Mammary epithelial cell (primary cell): ENCODE measurements at places on chromosomes 6 and 20. TPM values are rescaled to one million over a fixed set of nuclear protein-coding genes. Genes with fewer than 3 reads are reported as not detected.

The SLC35B2 gene
- total RNA-seq: 43.0 and 72.6 TPM in 2 replicates

The SNPH gene
- 7.4 and 7.6 TPM in 2 replicates for total RNA-seq

The PDCD2 gene
- total RNA-seq: 63.2 TPM

The DEFB124 gene
- not detected in 2 replicates for total RNA-seq

The NRN1 gene
- total RNA-seq: 0.17 TPM

The FNDC11 gene
- 0.45 TPM in 1 of 2 replicates, not detected in the other for total RNA-seq

The NMBR gene
- total RNA-seq: not detected

The FAM209B gene
- not detected for total RNA-seq

The MICA gene
- total RNA-seq: 32.3 TPM

The EMILIN3 gene
- not detected for total RNA-seq

The IDH3B gene
- 50.0 TPM for total RNA-seq

The RIMS4 gene
- 0.08 and 0.12 TPM in 2 replicates for total RNA-seq

The TMEM244 gene
- not detected for total RNA-seq

The BNIP5 gene
- not detected for total RNA-seq

The ZNF335 gene
- total RNA-seq: 13.8 TPM

The SLC22A7 gene
- not detected for total RNA-seq

The GGTLC1 gene
- total RNA-seq: not detected

The RHAG gene
- total RNA-seq: not detected in 2 replicates

The TREML1 gene
- total RNA-seq: 1.0 and 2.1 TPM in 2 replicates

The VSX1 gene
- total RNA-seq: not detected

The ZC2HC1B gene
- total RNA-seq: not detected in 2 replicates

The KIF6 gene
- total RNA-seq: 0.33 TPM
